NCI-H187 treated with DMSO at 0.1 percent for 48 hours (cell line): ENCODE measurements at places on chromosomes 12 and 14.

DNA sequence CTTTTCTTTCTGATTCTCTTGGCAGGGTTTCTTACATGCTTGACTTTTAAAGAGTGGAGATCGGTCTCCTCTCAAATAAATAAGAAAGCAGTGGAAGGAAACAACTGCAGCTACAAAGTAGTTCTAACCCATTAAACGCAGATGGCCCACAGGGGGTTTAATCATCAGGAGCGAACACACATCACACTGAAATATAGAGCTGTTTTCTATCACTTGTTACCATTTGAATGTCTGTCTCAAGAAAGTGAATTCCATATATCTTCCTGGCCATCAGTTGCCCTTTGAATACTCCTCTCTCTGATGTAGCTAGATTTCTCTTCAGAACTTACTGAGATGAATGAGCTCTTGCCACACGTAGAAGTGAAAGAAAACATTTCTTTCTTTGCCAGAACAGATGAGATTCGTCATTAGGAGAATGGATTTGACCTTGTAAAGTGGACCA is 29.1 kb downstream of the ALX1 start:
- no peak for DNase-seq

- no peak for DNase-seq
Observed at GRCh38 chr12:114815026-114815795, 131.2 kb upstream of the TBX3 start.

DNA sequence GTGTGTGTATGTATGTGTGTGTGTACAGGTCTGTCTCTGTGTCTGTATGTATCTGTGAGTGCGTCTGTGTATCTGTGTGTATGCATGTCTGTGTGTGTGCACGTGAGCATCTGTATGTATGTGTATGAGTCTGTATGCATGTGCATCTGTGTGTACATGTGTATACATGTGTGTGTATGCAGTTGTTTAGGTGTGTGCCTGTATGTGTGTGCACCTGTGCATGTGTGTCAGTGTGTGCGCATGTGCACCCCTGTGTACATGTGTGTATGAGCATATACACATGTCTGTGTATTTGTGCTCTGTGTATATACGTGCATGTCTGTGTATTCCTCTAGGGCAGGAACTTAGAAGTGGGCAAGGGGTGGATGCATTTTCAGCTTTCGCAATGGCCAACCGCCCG is 116.0 kb downstream of the TMEM132C start:
- no peak for DNase-seq

DNA sequence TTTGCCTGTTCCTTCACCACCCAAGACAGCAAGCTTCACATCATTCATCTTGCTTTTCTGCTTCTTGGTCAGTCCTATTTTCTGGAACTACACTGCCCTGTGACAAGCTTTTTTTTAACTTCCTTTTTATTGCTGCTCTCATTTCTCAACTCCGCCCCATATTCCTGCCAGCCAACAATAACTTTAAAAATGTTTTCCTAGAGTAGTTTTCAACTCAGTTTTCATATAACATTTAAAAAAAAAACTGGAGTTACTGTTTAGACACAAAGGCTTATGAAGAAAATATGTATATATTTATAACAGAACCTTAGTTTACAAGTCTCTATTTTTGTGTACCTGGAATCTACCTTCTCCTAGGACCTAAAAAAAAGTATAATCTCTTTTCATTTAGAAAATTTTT is at the start of gene RERGL:
Gene RERGL (minus strand): TSS at position 101 of the 400 bp plus-strand sequence. CDS start 53 bp downstream, at position 48.
- DNase-seq = no peak

DNA sequence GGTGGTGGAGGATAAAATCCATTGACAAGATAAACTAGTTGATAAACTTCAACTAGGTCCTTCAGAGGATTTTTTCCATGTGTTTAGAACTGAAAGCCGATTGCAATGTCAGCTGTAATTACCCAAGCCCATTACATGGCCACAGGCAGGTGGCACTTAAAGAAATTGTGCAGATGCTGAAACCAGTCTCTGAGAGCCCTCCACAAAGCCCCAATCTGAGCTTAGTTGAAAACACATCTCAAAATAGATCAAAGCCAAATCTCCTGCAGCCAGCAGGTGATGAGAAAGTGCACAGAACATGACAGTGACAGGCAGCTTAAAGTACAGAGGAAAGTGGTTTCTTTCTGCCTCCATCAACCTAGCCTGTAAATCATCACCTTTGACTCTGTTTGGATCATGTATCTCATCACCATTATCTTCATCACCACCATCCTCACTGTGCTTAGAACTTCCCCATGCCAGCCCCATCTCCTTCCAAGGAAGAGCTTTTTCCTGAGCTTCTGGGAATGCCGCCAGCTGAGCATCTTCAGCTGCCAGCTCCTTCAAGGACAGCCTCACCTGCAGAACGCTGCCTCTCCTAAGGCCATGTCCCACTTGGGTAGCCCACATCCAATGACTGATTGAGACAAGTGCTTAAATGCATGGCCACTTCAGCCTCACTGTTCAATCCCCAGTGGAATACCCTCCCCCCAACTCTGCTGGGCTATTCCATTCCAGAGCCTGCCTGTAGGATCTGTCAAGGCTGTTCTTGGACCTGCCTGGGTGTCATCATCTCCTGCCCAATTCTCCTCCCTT is 219.5 kb upstream of the TMEM132C start:
- peak; percentile 66 for DNase-seq

DNA sequence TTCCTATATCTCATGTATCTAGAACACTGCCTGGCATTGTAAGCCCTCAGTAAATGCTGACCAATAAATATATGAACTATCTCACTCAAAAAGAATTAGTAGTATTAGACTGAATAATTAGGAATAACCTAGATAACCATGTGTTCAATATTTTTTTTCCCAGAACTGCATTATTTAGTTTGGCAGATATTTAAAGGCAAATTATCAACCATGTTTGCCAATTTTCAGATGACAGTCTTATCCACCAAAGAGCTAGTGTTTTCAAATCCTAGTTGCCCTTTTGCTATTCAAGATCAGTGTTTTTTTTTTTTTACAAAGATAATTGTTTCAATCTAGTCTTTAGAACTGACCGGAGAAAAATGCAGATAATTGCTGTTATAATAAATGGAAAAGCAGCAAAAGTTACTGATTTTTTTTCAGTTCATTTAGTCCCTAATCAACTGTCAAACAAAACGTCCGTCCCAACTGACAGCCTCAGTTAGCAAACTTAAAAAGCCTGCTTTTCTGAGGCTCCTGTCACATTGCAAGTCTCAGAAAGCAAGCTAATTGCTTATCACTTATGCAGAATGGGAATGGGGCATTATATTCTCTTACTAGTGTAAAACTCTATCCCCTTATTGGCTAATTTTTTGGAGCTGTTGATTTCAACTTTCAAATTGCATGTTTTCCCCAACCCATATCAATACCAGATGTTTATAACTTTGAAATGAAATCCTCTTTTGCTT is 203.2 kb downstream of the PAWR start:
- no peak for DNase-seq

GRCh38 chr14:31229638-31230572 is 22.3 kb upstream of the HECTD1 start:
- no peak for DNase-seq

DNA sequence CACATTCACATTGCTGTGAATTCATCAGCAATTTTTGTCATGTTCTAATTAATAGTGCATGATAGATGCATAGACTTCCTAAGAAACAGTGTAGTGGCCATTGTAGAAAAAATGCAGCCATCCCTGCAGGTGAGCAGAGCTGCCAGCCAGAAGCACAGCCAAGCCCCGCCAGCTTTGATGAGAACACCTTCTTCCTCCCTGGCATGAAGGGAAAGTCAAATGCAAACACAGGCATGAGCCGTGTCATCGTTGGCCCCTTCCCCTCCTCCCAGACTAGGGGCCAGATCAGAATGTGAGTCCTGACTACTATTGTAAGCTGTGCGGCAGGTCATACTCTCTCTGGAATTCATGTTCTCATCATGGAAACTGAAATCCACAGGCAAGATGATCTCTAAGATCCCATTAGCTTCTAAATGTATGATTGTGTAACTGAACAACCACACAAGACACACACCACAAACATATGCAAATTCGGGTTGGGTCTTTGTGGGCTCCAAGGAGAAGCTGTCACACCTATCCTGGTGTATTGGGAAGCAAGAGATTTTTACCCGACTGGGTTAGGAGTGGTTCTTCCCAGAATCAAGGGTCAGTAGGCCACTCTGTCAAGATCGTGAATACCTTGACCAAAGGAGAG is 2.8 kb upstream of the AQP2 start:
- DNase-seq = no peak

DNA sequence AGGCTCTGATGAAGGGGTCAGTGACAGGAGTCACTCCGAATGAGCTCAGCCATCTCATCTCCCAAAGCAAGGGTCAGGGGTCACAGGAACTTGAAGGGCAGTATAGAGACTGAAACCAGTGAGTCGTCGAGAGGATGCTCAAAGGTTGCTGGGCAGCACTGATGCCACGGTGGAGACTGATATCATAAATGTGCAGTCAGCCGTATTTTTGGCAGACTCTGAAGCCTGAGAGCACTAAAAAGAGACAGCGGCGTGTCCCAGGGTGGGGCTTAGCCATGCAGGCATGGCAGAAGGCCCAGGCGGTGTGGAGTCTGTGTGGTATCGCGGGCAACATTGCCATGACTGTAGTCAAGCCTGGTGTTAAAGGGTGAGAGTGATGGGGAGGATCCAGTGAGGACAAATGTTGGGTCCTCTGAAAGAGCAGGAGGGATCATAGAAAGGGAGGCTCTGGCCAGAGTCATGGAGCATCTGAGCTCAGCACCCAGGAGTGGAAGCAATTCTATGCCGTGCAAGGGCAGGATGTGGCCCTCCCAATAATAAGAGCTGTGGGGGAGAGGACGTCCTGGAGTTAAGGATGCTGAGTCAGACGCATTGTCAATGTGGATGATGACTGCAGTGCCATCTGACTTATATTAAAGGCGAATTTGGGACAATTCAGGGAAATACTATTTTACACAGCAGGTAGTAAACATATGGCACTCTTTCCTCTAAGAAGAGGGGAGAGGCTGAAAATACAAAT is 241.2 kb upstream of the FKBP4 start:
- no peak for DNase-seq

- no peak for DNase-seq
Observed at GRCh38 chr12:87290505-87290904, 738.7 kb downstream of the C12orf50 start.

- DNase-seq = peak; percentile 53
Observed at GRCh38 chr12:108950991-108951739, 69.7 kb downstream of the SVOP start.

DNA sequence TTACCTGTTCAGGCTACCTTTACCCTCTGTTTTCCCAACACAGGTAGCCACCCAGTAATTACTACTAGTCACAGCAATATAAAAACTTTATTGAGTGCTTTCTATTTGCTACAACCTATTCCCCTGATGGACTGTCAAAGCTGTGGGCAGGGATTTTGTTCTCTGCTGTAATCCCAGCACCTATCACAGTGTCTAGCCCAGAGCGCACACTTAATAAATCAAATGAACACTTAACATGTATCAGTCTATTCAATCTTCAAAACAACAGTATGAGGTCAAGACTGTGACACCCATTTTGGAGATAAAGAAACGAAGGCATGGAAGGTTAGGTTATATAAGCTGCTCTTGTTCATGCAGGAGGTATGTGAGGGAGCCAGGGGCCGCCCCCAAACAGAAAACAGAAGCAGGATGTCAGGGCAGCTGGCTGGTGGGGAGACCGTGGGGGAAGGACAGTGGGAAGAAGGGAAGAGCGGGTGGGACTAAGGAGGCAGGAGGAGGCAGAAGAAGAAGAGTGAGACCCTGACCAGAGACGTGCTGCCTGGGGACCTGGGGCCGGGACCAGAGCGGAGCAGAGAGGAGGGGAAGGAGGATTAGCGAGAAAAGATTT is 1.7 kb downstream of the TNFRSF1A start:
- DNase-seq = no peak

GRCh38 chr12:124509676-124510300 is 57.6 kb downstream of the NCOR2 start:
- no peak for DNase-seq

GRCh38 chr12:120067084-120067869 is 49.3 kb downstream of the RAB35 start:
- peak; percentile 89 for DNase-seq

DNA sequence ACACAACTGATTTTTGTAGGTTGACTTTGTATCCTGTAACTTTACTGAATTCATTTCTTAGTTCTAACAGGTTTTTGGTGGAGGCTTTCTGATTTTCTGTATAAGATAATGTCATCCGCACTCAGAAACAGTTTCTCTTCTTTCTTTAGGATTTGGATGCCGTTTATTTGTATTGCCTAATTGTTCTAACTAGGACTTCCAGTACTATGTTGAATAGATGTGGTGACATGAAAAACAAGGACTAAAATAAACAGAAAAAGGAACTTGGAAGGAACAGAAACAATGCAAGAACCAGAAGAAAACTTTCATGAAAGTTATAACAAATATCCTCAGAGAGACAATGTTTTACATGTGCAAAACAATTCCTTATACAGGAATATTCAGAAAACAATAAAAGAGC is 100.3 kb downstream of the GTF2A1 start:
- no peak for DNase-seq
